B cell (primary cell): ENCODE measurements at places on chromosomes 3 and 15. TPM values are rescaled to one million over a fixed set of nuclear protein-coding genes. Genes with fewer than 3 reads are reported as not detected.
A peak's percentile ranks its signal among the peaks of the same experiment; 100 is the strongest.

DNA sequence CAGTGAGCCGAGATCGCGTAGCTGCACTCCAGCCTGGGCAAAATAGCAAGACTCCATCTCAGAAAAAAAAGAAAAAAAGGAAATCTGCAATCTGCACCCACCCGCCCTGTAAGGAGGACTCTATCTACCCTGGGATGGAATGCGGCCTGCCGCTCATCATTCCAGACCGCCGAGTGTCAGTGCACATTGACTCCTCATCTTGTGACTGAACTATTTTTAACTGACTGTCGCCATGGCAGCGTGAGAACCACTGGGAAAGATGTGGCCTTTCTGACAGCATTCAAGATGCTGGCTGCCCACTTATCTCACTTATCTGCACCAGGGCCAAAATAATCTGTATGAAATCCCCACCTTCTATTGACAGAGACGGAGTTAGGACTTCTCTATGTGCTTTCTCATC, 38.8 kb upstream of the ANKRD34C start:
- DNase-seq = no peak
- H3K27ac ChIP-seq = no peak overlapping the region
- no peaks in the 10 kb centered on the region for H3K4me1 ChIP-seq
- no peaks in the 10 kb centered on the region for H3K27me3 ChIP-seq
- H3K4me3 ChIP-seq = no peak overlapping the region
- no peaks in the 10 kb centered on the region for H3K36me3 ChIP-seq

DNA sequence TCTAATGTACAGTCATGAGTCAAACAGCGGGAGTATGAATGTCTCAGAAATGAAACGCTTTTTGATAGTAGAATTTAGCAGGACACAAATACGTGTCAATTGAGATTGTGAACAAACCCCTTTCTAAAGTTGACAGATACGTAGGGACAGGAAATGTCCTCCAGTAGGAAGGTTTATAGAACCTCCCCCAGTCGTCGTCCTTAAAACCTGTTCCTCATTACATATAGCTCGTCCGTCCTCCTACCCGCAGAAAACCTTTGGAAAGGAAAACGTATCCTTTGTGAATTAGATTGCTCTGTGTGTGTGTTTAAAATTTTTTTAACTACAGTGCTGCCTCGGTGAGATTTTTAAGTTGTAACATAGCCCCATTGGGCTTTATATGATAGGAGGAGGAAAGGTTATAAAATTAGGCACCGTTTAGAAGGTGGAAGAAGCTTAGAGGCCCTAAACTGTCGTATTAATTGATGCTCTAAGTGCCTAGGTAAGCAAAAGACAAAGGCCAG, 4.1 kb downstream of the UBE2E1 start:
- peak overlapping the region; percentile 91 for H3K4me3 ChIP-seq
- H3K36me3 ChIP-seq = no peaks in the 10 kb centered on the region
- H3K27me3 ChIP-seq = no peaks in the 10 kb centered on the region
- peaks cover 45% of the 10 kb centered on the region for H3K4me1 ChIP-seq
- no peak for DNase-seq
- H3K27ac ChIP-seq = peak overlapping the region; percentile 75

GRCh38 chr3:151871639-151872468, 1.6 kb upstream of the SUCNR1 start:
- H3K4me3 ChIP-seq = no peak overlapping the region
- H3K27ac ChIP-seq = no peak overlapping the region
- H3K27me3 ChIP-seq = no peaks in the 10 kb centered on the region
- peaks cover 15% of the 10 kb centered on the region for H3K4me1 ChIP-seq
- no peaks in the 10 kb centered on the region for H3K36me3 ChIP-seq

GRCh38 chr15:60115579-60116380, 111.7 kb downstream of the FOXB1 start:
- H3K27ac ChIP-seq = no peak overlapping the region
- no peaks in the 10 kb centered on the region for H3K36me3 ChIP-seq
- H3K27me3 ChIP-seq = no peaks in the 10 kb centered on the region
- H3K4me3 ChIP-seq = no peak overlapping the region
- no peak for DNase-seq

Gene MYRIP
- total RNA-seq = 0.10 TPM in 1 of 2 replicates, not detected in the other

Gene BFSP2
- 0.70 and 1.6 TPM in 2 replicates for total RNA-seq

Gene POLR2H
- total RNA-seq = 60.4 and 62.4 TPM in 2 replicates

Gene MELTF
- 2.9 and 3.2 TPM in 2 replicates for total RNA-seq
